ENCODE measurements at places on chromosomes 3 and 15. TPM values are rescaled to one million over a fixed set of nuclear protein-coding genes. Genes with fewer than 3 reads are reported as not detected.

DNA sequence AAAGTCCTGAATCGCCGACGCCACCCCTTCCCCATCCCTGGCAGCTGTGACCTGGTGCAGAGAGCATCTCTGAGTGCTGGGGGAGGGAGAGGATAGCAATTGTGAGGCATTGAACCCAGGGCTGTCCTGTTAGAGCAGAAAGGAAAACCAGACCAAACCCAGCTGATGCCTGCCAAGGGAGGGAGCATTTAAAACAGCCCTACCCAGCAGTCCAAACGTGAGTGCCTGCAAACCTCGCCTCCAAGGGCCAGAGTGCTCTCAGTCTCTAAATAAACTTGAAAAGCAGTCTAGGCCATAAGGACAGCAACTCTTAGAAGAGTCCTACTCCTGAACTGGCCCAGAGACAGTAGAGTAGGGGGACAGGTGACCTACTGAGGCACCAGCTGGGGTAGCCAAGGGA is 20.0 kb upstream of the LARS2 start:
- no peak for DNase-seq

KCNH8 gene
- total RNA-seq: 0.45 TPM

DNA sequence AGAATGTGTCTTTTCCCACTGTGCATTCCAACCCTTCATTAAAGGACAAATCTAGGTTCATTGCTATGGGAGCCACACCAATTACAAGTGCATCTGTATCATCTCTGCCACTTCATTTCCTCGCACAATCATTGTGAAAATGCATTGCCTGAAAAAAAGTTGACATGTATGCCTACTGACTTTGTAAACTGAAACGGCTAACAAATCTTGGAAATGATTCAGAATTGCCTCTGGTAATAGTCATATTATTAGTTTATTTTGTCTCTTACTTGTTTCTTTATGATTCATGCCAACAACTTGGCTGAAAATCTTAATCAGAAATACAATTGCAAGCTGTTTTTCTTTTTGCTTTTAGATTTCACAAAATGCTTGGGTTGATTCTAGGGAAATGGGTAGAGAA is 497.1 kb downstream of the ZIC1 start:
- DNase-seq: no peak

ZNF662 gene
- 0.53 TPM for total RNA-seq

FETUB gene
- total RNA-seq: not detected

- no peak for DNase-seq
These were observed 683.8 kb downstream of the ZNF385D start for GRCh38 chr3:21067031-21067813.

GRCh38 chr15:82647835-82648256 is 683 bp upstream of the CPEB1 start:
- no peak for DNase-seq

- DNase-seq: no peak
These were observed 349 bp downstream of the PPIB start for GRCh38 chr15:64162478-64162868.

GRCh38 chr3:122014741-122015140 is 7.3 kb downstream of the ILDR1 start:
- DNase-seq: no peak

LRTM1 gene
- not detected for total RNA-seq

- DNase-seq: no peak
These were observed 141.0 kb upstream of the RASGRP1 start for GRCh38 chr15:38705436-38706219.

SLC27A2 gene
- total RNA-seq: not detected

GRCh38 chr3:194262925-194263305 is 88.2 kb downstream of the CPN2 start:
- no peak for DNase-seq

GOLGA6L22 gene
- total RNA-seq: not detected

DNA sequence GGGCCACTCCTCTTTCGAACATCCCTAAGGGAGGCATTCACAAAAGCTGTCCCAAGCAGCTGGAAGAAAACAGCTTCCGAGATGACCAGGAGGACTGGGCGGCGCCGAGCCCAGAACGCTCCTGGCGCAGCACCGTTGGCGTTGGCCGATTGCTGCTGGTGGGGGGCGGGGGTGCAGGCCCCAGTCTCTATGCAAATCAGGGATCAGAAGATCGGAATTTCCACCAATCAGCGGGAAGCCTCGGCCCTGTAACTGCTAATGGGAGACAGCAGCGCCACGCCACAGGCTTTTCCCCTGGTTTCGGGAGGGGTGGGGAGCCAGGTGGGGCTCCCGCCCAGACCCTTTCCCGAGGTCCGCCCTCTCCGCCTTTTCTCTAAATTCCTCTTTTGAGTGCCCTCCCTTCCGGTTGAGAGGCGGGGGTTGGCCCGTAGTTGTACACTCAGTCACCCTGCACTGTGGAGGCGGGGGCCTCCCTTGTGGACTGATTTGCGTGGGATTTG is 27.0 kb downstream of the HMCES start:
- DNase-seq: peak; percentile 89

TMCO5A gene
- not detected for total RNA-seq

GOLGA8K gene
- total RNA-seq: 0.77 TPM

DNA sequence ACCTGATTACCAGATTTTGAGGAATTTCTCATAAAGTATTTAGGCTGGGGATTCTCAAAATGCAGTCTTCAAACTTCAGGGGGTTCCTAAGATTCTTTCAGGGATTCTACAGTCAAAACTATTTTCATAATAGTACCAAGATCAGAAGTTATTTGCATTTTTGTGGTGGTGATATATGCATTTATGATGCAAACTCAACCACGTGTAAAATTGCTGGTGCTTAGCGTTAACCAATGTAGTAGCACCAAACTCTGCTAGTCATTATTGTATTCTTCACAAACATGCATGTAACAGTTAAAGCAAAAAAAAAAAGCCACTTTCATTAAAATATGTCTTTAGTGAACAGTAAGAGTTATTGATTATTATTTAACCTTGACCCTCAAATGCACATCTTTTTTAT is 274.9 kb upstream of the DNAJC19 start:
- no peak for DNase-seq

GHSR gene
- not detected for total RNA-seq

GOLGA8S gene
- 0.14 TPM for total RNA-seq

- no peak for DNase-seq
These were observed 169.1 kb upstream of the SEMA6D start for GRCh38 chr15:47548231-47548630.

GRCh38 chr15:38190501-38190900 is 62.1 kb upstream of the SPRED1 start:
- no peak for DNase-seq

DNA sequence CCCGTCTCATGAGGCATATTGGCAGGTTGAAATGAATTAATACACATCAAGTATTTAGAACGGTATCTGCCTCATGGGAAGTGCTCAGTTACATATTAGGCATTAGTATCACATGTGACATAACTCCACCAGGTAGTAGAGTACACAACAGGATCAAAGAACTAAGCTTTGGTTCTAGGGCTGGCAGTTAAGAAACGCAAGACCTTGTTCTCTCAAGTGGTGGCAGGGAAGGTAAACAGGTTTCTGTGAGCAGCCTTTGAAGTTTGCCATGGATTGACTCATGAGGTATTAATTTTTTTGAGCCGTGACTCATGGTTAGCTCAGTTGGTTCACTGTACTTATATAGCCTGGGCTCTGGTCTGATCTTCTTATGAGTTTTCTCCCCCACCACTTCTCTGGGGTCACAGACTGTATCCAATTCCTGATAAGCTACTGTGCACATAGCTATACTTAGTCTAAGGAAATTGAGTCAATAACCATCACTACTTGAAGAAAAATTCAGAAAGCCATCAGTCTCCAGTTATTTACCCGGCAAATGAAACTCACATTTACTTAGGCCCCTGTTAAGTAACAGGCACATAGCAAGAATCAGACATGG is 155.6 kb upstream of the STT3B start:
- peak; percentile 91 for DNase-seq

DNA sequence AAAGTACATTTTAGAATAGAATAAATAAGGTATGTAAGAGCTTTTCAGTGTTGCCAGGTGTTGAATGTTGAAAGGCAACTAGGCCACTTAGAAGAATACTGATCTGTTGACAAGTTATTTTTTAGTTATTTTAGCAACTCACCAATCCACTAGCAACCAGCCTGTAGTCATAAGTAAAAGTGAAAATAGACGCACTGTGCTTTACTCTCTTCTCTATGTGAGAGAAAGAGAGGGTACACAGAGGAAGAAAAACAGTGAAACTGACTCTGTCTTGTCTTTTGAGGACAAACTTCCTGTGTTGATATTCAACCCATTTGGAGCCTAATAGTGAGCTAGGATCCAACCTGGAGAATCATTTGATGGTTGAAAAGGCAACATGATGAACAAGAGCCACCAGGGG is 327.1 kb upstream of the GOLIM4 start:
- DNase-seq: no peak
